ENCODE measurements at places on chromosomes 3 and 15. TPM values are rescaled to one million over a fixed set of nuclear protein-coding genes. Genes with fewer than 3 reads are reported as not detected.

The PRRT3 gene
- total RNA-seq: 1.8 TPM

The PPM1L gene
- total RNA-seq: 11.7 TPM

The PEX5L gene
- total RNA-seq: 1.1 TPM

The ROPN1 gene
- not detected for total RNA-seq

The CHRM5 gene
- not detected for total RNA-seq

The GOLGA6L4 gene
- 8.0 TPM for total RNA-seq

The ITIH1 gene
- not detected for total RNA-seq

GRCh38 chr3:24915639-24916038, 421.0 kb upstream of the THRB start:
- H3K4me1 ChIP-seq: no peaks in the 10 kb centered on the region
- no peak for DNase-seq
- H3K27me3 ChIP-seq: no peaks in the 10 kb centered on the region

GRCh38 chr3:195774917-195775316, 36.8 kb downstream of the MUC4 start:
- no peaks in the 10 kb centered on the region for H3K27me3 ChIP-seq
- H3K4me3 ChIP-seq: no peak overlapping the region
- no peak overlapping the region for H3K27ac ChIP-seq
- DNase-seq: peak; percentile 66

DNA sequence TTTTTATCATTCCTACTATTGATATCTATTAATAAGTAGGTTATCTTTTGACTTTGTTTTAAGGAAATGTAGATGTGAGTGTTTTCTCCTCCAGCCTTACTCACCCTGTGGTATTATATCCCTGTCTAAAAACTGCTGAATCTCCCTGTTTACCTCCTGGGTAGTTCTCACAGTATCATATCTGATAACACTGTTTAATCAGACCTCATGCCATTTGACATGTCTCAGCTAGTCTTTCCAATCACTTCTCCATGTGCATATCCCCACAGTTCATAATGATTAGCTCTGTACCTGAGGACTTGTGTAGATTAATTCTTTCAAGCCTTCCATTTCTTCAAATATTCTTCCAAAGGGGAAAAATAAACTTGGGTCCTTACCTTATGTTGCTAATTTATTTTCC, 30.7 kb downstream of the DUOX2 start:
- no peak overlapping the region for H3K4me3 ChIP-seq
- DNase-seq: no peak
- H3K36me3 ChIP-seq: no peaks in the 10 kb centered on the region
- no peaks in the 10 kb centered on the region for H3K27me3 ChIP-seq
- no peaks in the 10 kb centered on the region for H3K4me1 ChIP-seq
- H3K27ac ChIP-seq: no peak overlapping the region

- no peaks in the 10 kb centered on the region for H3K36me3 ChIP-seq
- H3K4me3 ChIP-seq: no peak overlapping the region
- H3K27me3 ChIP-seq: no peaks in the 10 kb centered on the region
- no peak for DNase-seq
These were observed 343.0 kb downstream of the ROBO1 start for GRCh38 chr3:79424811-79425210.

GRCh38 chr3:122101646-122102045, 46.5 kb downstream of the CD86 start:
- no peak overlapping the region for H3K4me3 ChIP-seq
- peaks cover 3% of the 10 kb centered on the region for H3K4me1 ChIP-seq
- H3K27me3 ChIP-seq: no peaks in the 10 kb centered on the region
- no peak overlapping the region for H3K27ac ChIP-seq
- H3K36me3 ChIP-seq: no peaks in the 10 kb centered on the region

- DNase-seq: no peak
- H3K36me3 ChIP-seq: no peaks in the 10 kb centered on the region
- H3K27ac ChIP-seq: no peak overlapping the region
- no peak overlapping the region for H3K4me3 ChIP-seq
These were observed 282.3 kb downstream of the CNTN3 start for GRCh38 chr3:74332165-74332564.

All from ovary (tissue), 10 donors.